ENCODE measurements at places on chromosomes 16 and 17.

GRCh38 chr16:47276522-47276921 lies 132.8 kb upstream of the NETO2 start:
- no peak for DNase-seq

GRCh38 chr16:88467541-88467944 lies 14.5 kb downstream of the ZFPM1 start:
- no peak for DNase-seq

DNA sequence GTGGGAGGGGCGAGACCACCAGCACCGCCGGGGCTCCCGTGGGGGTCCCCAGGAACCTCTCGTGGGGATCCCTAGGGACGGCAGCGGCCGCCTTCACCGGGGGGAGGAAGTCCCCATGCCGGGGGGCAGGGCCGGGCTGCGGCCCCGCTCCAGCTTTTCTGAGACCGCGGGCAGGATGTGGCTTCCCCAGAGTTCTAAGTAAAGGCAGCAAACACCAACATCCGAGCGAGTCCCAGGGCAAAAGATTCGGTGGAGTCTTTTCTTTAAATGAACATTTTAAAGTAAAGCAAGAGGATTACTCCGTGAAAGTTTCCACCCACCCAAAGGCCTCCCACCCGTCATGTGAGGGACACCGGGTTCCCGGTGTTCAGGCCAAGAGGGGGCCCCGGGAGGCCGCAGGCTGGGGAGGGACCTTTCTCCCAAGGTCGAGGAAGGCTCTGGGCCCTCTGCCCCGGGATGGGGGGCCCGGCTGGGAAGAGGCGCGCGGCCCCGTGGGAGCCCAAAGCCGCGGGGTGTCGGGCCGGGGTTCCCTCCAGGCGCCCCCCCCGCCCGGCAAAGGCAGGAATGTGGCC lies 137.2 kb upstream of the RPH3AL start:
- peak; percentile 46 for DNase-seq

- DNase-seq: no peak
These were observed 82.3 kb downstream of the TBC1D16 start for GRCh38 chr17:79953335-79953734.

GRCh38 chr16:86330906-86331305 lies 179.4 kb upstream of the FOXF1 start:
- DNase-seq: no peak

GRCh38 chr17:71926746-71927398 lies 193.9 kb upstream of the SOX9 start:
- no peak for DNase-seq

GRCh38 chr16:69179328-69180010 lies 7.5 kb upstream of the SNTB2 start:
- DNase-seq: peak; percentile 96

DNA sequence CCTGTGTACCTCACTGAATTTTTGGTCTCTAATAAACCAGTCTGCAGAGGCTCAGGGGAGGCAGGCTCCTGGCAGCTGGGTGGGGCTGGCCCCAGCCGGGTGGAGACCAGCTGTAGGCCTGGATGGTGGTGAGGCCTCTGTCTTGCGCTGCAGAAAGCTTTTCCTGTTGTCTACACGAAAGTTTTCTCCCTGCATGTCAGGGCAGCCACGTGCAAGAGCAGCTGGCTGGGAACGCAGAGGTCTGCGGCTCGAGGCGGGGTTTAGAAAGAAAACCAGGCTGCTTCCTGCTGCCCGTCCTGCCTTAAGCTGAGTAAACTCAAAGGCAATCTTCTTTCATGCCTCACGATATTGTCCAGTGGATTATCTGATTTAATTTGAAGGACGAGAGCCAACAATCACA lies 2.4 kb downstream of the SERPINF1 start:
- DNase-seq: peak; percentile 92

- peak; percentile 43 for DNase-seq
These were observed 303.5 kb downstream of the FOXL1 start for GRCh38 chr16:86881861-86882273.

DNA sequence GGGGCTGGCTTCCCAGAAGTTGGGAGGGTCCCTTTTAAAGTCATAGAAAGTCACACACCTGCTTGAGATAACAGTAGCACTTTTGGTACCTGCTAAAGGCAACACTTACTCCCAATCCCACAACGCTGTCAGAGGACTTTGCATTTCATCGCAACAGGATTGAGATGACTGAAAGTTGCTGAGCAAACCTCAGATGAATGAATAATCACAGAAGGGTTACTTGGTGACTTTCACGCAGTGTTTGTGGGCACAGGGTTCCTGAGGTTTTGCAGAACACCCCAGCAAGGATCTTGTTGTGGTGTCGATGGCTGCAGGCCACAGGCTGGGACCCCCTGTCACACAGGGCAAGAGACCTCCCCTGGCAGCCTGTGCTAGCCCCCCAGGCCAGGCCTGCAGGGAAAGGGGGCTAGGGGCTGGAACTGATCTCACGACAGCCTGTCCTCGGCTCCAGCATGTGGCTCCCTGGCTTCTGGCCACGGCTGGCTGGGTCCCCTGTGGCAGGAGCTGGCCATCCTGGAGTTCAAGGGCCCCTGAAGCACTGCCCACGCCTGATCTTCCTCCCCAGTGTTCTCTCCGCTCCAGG lies 79.4 kb upstream of the CBX4 start:
- no peak for DNase-seq

- no peak for DNase-seq
These were observed 411.0 kb downstream of the CPPED1 start for GRCh38 chr16:12392585-12393091.

- DNase-seq: peak; percentile 85
These were observed 22.1 kb downstream of the VAC14 start for GRCh38 chr16:70778901-70779309.

- no peak for DNase-seq
These were observed 520.8 kb upstream of the ZFHX3 start for GRCh38 chr16:73568769-73569168.

DNA sequence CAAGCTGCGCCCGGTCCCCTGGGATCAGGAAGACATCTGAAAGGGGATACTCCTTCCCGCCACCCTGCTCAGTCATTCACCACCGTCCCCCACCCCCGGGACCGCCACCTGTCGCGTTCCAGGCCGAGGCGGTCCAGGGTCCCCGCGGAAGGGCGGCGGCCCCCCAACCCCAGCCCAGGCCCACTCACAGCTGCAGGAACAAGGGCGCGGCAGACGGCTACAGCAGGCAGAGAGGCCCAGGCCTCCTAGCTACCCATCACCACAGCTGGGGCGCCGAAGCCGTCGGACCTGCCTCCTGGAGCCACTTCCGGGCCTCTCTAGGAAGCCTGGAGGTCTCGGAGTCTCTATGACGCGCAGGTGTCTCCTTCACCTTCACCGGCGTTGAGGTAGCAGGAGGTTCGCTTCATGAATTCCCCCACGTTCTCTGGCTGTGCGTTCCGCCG lies at the start of gene SDR42E1:
SDR42E1 (minus strand) TSS at position 272 of the 443 bp plus-strand sequence. CDS start 10,612 bp downstream, outside the sequence.
- no peak for DNase-seq

GRCh38 chr17:7323731-7324437 lies 5.3 kb downstream of the NEURL4 start:
- DNase-seq: peak; percentile 74

DNA sequence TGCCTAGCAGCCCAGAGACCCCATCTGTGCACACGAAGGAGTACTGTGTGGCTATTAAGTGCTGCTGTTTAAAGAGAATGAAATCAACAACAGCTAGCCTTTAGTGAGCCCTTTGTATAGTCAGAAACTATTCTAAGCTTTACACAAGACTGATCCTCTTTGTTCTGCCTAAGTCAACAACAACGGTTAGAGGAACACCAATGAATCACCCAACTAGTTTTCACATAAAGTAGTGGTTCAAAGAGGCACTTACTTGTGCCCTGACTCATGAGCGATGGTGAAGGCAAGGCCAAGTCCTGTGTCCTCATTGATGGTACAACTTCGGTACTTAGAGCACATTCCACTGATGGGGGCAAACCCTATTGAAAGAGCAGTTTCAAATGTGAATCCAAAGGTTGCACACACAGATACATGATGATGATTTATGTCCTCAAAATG lies 75.8 kb downstream of the ADAMTS18 start:
- DNase-seq: peak; percentile 65

DNA sequence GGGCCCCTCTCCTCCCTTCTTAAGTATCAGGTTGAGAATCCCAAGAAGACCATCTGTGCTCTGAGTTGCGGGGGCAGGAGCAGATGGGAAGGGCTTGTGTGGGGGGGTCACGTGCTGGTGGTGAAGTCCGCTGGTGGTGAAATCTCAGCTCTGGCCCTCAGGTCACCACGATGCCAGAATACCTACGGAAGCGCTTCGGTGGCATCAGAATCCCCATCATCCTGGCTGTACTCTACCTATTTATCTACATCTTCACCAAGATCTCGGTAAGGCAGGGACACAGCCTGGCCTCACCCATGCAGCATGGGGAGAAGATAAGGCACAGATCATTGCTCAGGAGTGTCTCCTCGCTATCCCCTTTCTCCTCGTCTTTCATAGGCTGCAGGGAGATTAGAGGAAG lies 29.7 kb downstream of the SLC5A11 start:
- no peak for DNase-seq

- DNase-seq: peak; percentile 75
These were observed 47.4 kb downstream of the AXIN2 start for GRCh38 chr17:65514082-65514481.

GRCh38 chr16:89199241-89200123 lies 855 bp downstream of the SLC22A31 start:
- DNase-seq: no peak

DNA sequence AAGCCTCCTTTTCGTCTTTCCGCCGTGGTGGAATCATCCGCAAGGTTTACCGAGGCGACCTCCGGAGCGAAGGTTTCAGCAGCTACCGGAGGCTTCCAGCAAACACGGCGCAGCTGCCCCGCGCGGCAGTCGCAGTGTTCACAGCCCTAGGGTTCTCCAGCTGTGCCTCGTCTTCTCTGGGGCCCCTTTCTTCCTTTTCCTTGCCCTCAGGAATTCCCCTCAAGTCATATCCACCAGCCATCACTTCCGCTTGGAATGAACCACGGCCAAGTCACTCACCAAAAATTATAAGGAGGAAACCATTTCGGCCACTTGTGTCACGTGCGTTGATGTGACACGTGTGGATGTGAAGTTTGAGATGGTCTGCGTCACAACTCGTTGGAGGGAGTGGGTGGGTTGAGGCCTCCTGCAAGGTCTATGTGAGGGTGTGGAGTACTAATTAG lies 636 bp upstream of the ERN1 start:
- DNase-seq: peak; percentile 86

DNA sequence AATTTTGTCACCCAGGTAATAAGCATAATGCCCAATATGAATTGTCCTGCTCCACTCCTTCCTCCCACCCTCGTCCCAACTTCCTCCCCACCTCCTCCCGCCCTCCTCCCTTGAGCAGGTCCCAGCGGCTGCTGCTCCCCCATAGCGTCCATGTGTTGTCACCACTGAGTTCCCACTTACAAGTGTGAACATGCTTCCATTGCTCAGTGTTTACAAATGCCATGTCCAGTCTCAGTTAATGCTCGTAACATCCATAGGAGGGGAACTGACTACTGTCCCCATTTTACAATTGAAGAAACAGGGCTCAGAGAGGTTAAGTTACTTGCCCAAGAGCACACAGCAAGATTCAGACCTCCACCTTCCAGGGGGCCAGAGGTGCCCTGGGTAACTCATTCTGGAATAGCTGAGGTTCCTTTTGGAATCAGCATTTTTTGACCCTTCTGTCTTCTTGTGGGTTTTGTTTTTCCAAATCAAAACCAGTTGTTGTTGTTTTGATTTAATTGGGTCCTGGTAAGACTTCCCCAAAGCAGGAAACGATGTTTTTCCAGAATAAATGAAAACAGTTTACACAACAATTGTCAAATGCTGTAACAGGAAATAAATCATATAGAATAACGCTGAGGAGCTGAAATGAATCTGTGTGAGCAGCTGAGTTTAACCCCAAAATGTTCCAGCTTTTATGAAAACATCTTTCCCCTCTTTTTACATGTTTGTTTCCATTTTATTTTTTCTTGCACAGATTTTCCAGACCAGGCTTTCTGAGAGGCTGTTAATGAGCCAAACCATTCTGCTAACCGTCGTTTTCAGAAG lies 73.9 kb downstream of the ZDHHC7 start:
- no peak for DNase-seq

Measured in foreskin fibroblast (primary cell).